ENCODE measurements at places on chromosomes 11 and 22.
A peak's percentile ranks its signal among the peaks of the same experiment; 100 is the strongest.

- DNase-seq = no peak
These were observed 70.1 kb upstream of the OLFML1 start for GRCh38 chr11:7414973-7415817.

DNA sequence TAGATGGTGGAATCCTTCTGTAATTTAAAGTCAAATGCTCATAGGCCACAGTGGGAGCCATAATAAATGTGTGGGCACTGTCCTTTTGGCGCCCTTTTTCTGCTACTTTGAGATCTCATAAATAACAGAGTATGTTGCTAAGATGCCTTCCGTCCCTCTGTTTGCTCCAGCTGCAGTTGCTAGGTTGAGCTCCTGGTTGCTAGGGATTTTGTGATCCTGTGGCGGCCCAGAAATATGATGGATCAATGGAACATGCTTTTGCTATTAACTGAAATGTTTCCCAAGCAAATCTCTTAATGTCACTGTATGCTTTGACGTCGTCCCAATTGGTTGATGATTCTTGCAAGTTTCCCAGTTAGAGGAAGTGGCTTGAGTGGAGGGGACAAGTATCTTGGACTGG is 53.5 kb downstream of the MYO18B start:
- DNase-seq = no peak

- DNase-seq = no peak
These were observed 1.9 kb upstream of the BUD13 start for GRCh38 chr11:116774661-116775060.

DNA sequence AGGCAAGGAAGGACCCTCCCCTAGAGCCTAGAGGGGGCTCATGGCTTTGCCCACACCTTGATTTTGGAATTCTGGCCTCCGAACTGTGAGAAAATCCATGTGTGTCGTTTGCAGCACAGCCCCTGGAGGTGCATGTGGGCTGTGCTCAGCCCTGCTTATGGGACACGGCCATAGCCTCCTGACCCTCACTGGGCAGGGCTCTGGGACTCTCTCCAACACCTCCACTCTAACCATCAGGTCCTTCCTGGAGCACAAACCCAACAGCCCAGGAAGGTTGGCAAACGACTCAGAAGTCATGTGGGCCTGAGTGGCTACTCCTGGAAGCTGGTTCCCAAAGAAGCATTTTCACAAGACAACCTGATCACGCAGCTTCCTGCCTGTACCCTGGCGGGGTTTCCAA is 144.1 kb downstream of the CTTN start:
- DNase-seq = no peak

GRCh38 chr11:124586238-124586860 is 16.6 kb downstream of the OR8A1 start:
- peak; percentile 80 for DNase-seq

DNA sequence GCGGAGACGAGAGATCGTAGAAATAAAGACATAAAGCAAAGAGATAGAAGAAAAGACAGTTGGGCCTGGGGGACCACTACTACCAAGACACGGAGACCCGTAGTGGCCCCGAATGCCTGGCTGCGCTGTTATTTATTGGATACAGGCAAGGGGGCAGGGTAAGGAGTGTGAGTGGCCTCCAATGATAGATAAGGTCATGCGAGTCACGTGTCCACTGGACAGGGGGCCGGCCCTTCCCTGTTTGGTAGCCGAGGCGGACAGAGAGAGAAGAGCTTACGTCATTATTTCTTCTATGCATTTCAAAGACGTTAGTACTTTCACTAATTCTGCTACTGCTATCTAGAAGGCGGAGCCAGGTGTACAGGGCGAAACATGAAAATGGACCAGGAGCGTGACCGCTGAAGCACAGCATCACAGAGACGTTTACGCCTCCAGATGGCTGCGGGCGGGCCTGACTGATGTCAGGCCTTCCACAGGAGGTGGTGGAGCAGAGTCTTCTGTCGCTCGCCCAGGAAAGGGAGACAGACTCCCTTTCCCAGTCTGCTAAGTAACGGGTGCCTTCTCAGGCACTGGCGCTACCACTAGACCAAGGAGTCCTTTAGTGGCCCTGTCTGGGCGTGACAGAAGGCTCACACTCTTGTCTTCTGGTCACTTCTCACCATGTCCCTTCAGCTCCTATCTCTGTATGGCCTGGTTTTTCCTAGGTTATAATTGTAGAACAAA is 24.8 kb downstream of the PPP6R2 start:
- DNase-seq = no peak

GRCh38 chr11:134915212-134915611 is 503.2 kb upstream of the B3GAT1 start:
- DNase-seq = peak; percentile 49

GRCh38 chr11:11582011-11582701 is 39.6 kb downstream of the GALNT18 start:
- peak; percentile 1 for DNase-seq

- no peak for DNase-seq
These were observed 111.9 kb downstream of the WNT7B start for GRCh38 chr22:45864959-45865476.

DNA sequence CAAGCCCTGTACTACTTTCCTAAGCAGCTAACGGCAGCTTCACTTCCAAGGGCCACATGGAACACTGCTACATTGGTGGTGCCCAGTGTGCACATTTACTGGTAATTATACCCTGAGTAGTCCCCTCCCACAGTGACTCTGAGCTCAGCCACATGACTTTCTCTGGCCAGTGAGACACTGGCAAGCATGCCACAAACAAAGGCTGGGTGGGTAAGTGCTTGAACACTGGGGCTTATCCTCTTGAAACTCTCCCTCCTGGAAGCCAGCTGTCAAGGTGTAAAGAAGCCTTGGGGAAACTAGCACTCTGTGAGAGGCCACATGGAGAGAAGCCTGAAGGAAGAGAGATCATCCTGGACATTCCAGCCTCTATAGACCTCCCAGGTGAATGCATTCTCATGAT is 54.4 kb upstream of the DRD2 start:
- no peak for DNase-seq

DNA sequence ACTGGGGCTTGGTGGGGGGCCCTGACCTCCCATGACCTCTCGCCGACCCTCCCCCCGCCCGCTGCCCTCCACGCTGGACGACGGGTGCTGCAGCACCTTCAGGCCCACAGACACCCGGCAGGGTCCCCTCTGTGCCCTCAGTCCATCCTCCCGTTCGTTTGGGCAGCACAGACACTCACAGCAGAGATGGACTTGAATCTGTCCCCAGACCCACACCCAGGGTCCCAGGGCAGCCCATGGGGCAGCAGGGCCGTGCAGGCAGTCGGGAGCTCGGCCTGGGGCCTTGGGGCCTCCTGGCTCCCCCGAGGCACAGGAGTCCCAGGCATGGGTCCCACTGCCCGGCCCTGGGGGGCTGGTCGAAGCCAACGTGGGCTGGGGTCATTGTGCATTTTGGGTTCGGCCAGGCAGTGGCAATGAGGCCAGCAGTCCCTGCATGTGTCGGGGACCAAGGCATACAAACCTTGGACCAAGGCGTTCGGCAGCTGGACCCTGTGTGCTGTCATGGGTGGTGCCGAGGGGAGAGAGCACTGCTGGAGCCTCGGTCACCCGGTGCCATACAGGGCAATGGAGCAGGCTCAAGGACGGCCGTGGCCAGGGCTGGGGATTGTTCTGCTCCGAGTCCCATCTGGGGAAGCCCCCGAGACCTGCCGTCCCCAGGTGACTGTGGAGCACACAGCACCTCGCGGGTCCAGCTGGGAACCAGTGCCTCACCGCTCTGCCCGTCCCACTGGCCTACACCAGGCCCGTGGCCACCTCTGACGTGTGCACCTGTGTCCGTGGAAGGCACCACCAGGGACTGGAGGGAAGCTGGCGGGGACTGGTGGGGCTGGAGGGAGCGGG is 19.3 kb upstream of the BRSK2 start:
- no peak for DNase-seq

DNA sequence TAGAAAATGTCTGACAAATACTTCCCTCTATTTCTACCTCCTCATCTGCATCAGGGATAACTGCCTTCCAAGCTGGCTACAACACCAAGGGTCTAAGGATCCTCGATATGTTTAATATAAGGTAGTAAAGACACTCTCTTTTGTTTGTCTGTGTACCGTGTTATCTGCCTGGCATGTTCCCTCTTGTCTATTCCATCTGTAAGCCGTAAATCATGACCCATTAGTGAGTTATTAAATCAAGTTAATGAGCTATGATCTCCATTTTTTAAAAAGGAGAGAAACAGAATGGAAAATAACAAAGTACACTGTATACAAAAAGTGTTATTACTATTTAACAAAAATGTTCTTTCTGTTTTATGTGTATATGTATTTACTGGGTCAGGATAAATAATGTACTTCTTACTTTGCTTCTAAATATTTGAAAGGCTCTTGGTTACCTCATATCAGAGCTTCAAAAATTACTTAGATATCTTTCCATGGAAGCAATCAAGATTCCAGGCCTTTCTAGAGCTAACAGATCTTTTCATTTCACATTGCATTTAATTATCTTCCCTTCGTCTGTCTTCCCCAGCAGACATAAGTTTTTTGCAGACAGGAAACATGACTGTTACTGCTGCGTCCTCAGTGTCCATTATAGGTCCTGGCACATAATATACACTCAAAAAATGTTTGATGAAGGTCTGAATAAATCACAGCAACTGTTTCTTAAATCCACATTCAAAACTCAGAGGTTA is 342.6 kb upstream of the CCDC90B start:
- no peak for DNase-seq

DNA sequence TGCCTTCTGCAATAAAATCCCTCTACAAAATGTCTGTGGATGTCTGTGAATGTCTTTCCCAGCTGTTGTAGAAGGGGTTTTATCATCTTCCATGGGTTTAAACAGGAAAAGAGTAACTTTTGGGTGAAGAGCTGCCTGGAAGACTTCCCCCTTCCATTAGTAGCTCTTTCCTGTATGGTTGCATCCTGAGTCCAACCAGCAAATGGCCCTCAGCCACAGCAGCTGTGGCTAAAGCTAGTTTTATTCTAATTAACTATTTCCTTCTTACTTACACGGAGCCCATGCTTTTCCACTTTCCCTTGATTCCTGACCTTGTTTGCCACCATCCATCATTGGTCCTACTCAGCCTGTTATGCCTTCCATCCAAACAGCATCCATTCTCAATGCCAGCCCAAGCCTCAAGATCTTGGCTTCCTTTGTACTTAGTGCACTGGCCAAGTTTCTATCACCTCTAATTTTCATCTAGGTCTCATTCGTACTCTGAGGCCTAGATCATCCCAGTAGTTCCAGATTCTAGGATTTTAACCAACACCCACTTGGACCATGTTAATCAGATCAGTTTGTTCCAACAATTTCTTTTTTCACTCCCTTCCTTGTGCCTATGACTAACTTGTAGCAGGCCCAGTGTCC is 41.5 kb upstream of the CADM1 start:
- no peak for DNase-seq

- no peak for DNase-seq
These were observed 703.3 kb downstream of the NELL1 start for GRCh38 chr11:21372672-21373071.

DNA sequence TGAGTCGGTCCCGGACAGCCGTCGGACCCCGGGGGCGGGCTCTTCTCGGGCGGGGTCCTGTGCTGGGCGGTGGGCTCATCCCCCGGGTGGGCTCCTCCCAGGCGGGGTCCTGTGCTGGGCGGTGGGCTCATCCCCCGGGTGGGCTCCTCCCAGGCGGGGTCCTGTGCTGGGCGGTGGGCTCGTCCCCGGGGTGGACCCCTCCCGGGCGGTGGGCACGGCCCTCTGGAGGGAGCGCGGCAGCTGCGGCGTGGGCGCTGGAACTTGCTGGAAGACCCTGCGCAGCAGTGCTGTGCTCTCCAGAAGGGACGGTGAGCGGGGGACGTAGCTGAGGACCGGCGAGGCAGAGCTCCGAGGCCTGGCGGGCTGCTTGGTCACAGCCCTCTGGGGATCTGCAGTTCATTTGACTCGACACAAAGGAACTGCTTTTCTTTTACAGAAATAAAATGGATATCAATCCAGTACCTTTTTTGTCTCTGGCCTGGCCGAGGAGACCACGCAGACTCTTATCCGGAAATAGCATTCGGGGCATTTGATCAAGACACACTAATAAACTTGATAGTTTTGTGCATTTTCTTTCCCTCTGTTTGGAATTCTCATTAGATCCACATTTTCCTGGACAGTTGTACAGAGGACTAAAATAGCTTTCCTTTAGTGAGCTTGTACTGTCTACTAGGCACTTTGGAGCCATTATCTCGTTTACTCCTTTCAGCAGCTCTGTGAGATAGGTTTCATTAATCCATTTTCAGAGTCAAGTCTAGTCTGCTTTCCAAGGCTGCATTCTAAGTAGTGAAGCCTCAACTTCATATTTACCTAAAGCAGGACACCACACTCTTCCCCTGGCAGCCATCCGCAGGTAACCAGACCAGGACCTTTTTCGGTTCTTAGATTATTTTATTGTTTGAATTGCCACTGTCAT is 812 bp downstream of the JAM3 start:
- peak; percentile 32 for DNase-seq

DNA sequence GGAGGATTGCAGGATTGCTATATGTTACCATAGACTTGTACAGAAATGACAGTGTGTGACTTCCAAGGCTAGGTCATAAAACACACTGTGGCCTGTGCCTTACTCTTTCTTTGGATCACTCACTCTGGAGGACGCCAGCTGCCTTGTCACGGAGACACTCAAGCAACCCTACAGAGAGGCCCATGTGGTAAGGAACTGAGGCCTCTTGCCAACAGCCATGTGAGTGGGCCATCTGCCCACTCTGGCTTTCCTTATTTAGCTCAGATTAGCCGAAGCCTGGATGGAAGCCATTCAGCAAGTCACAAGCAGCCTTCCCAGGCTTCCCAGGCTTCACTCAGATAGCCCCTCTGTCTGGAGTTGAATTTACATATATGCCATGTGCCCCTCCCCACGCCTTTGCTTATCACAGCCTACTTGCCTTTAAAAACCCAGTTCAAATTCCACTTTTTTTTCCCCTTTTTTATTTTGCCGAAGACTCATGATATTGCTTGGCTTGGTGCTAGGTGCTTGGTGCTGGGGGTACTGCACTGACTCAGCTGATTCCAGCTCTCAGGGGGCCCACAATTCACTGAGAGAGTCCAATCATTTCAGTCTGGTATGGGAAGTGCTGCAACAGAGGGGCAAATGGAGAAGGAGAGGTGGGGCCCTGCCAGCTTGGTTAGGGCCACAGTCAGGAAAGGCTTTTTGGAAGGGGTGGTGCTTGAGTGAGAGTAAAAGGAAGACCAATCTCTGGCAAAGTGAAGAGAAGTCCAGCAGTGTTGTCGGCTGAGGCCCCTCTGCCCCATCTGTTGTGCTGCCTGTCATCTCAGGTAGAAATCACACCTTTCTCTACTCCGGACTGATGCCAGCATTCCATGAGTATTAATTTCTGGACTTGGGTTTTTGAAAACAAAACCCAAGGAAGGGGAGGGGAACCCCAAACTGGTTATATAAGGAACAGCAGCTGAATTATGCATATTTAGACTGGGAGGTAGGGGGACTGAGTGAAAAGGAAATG is 14.5 kb upstream of the P4HA3 start:
- DNase-seq = peak; percentile 84

DNA sequence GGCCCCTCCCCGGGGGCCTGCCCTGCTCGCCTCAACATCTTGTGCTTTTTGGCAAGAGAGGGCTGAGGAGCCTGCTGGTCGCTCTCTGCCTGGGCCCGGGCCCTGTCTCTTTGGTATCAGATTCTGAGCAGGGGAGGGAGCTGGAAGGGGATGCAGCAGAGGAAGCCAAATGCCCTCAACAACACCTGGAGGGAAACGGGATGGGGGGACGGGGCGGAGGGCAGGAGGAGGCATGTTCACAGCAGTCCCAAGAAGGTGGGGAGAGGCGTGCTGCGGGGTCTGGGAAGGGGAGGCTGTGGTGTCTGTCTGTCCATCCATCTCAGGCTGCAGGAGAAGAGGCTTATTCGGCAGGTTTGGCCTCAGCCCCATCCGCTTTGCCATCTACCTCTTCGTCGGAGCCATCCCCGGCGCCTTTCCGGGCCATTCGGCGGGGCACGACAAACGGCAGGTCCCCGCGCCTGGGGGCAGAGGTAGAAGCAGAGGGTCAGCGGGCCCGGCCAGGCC is 29.4 kb downstream of the APOL1 start:
- no peak for DNase-seq

- DNase-seq = no peak
These were observed 86.0 kb downstream of the EHF start for GRCh38 chr11:34706709-34707461.
